Spinal cord (tissue), 10 donors: ENCODE measurements at places on chromosomes 13 and 19. TPM values are rescaled to one million over a fixed set of nuclear protein-coding genes. Genes with fewer than 3 reads are reported as not detected.
A peak's percentile ranks its signal among the peaks of the same experiment; 100 is the strongest.

- no peak overlapping the region for H3K27ac ChIP-seq
- H3K27me3 ChIP-seq: no peaks in the 10 kb centered on the region
- no peak for DNase-seq
- H3K4me3 ChIP-seq: no peak overlapping the region
- no peaks in the 10 kb centered on the region for H3K4me1 ChIP-seq
Observed at GRCh38 chr13:50014386-50014785, 858 bp upstream of the KCNRG start.

DNA sequence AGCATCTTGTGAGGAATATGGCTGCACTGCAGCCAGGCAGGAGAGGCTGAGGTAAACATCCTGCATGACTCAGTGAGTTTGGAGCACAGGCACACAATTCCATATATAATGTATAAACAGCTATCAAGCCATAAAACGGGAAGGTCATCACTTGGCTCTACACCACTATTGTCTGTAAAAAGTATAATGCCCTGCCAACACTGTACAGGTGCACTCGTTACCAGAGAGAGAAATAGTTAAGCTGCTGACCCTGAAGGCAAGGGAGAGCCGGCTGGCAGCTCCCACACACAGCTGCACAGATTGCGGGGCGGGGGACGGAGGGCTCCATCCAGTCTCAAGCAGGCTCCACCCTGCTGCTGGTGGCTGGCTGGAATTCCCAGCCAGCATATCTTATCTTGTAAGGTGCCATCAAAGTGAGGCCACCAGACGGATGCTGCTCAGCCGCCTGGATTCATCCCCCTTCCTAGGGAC, 668.1 kb downstream of the SLITRK5 start:
- no peak for DNase-seq
- H3K27ac ChIP-seq: no peak overlapping the region
- H3K4me3 ChIP-seq: no peak overlapping the region
- no peaks in the 10 kb centered on the region for H3K27me3 ChIP-seq
- no peaks in the 10 kb centered on the region for H3K4me1 ChIP-seq
- H3K36me3 ChIP-seq: no peaks in the 10 kb centered on the region

- DNase-seq: no peak
- H3K4me1 ChIP-seq: peaks cover 23% of the 10 kb centered on the region
- no peak overlapping the region for H3K4me3 ChIP-seq
- H3K27ac ChIP-seq: no peak overlapping the region
- peaks cover 64% of the 10 kb centered on the region for H3K27me3 ChIP-seq
Observed at GRCh38 chr19:41937525-41938468, 9.5 kb upstream of the ERFL start.

Gene C1QTNF9
- 0.20 TPM for total RNA-seq

Gene LILRA1
- total RNA-seq: 0.99 TPM

Gene ZNF805
- total RNA-seq: 29.3 TPM

DNA sequence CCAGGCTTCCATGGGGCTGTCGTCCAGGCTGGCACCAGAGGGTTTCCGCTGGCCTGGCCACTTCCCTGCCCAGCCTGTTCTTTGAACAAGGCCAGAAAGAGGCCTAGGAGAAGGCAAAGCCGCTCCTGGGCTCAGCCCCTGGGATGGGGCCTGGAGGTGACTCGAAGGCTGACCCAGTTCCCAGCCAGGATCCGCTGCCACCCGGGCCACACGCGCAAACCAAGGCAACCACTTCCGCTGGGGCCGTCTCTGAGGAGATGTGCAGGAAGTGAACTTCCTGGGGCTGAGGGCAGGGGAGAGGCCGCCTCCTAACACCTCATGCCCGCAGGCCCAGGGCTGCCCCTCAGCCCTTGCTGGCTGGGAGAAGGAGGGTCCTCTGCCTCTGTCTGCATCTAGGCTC, 15.2 kb downstream of the PLEKHF1 start:
- H3K27me3 ChIP-seq: no peaks in the 10 kb centered on the region
- DNase-seq: no peak
- H3K36me3 ChIP-seq: peaks cover 26% of the 10 kb centered on the region
- peaks cover 42% of the 10 kb centered on the region for H3K4me1 ChIP-seq

GRCh38 chr13:99144306-99144705, 56.3 kb upstream of the UBAC2 start:
- no peak overlapping the region for H3K4me3 ChIP-seq
- no peaks in the 10 kb centered on the region for H3K36me3 ChIP-seq
- H3K4me1 ChIP-seq: no peaks in the 10 kb centered on the region

Gene GFY
- total RNA-seq: not detected

DNA sequence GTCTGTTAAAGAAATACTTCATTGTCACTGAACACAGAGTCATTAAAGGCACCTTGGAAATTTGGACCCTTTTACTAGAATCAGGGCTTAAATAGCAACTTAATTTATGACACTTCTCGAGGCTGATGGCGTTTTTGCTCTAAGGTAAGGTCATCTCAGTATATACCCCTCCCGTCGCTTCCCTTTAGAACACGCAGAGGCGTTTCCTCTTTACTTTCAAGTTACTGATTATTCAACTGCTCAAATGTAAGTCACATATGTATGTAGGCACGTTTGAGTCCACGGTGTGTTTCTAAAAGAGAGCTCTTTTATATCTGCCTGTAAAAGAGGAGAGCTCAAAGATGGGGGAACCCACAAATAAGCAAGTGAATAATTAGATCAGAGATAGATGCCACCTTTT, 181.5 kb downstream of the TSHZ3 start:
- H3K27ac ChIP-seq: no peak overlapping the region
- no peaks in the 10 kb centered on the region for H3K36me3 ChIP-seq
- no peak overlapping the region for H3K4me3 ChIP-seq
- H3K4me1 ChIP-seq: peaks cover 12% of the 10 kb centered on the region
- no peak for DNase-seq

Gene XAB2
- total RNA-seq: 29.3 TPM

- no peaks in the 10 kb centered on the region for H3K4me1 ChIP-seq
- H3K4me3 ChIP-seq: no peak overlapping the region
- H3K27ac ChIP-seq: no peak overlapping the region
- H3K27me3 ChIP-seq: no peaks in the 10 kb centered on the region
- DNase-seq: no peak
Observed at GRCh38 chr13:102626928-102627327, 30.1 kb downstream of the TPP2 start.

- H3K27ac ChIP-seq: no peak overlapping the region
- DNase-seq: no peak
- no peaks in the 10 kb centered on the region for H3K4me1 ChIP-seq
- no peaks in the 10 kb centered on the region for H3K27me3 ChIP-seq
Observed at GRCh38 chr13:109516186-109516585, 270.2 kb downstream of the IRS2 start.

DNA sequence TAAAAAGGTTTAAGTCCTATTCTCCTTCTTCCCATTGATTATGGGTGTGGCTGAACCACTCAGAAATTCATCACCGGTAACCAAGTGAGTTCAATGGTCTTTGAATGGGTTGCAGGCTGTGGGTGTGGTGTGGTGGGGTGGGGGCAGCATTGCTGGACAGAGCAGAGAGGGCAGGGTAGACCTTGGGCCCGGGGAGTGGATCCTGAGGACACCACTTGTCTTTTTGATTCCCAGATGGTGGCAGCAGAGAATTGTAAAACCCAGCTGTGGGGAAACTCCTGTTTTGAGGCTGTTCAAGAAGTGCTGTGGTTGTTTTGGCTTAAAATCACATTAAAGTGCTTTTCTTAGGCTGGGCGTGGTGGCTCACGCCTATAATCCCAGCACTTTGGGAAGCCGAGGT, 45.8 kb upstream of the RGCC start:
- no peaks in the 10 kb centered on the region for H3K27me3 ChIP-seq
- H3K36me3 ChIP-seq: no peaks in the 10 kb centered on the region
- peak; percentile 67 for DNase-seq
- H3K4me3 ChIP-seq: no peak overlapping the region
- H3K27ac ChIP-seq: no peak overlapping the region
- H3K4me1 ChIP-seq: no peaks in the 10 kb centered on the region

Gene SIGLEC7
- 0.94 TPM for total RNA-seq

- DNase-seq: no peak
- peaks cover 13% of the 10 kb centered on the region for H3K4me1 ChIP-seq
- no peak overlapping the region for H3K4me3 ChIP-seq
- H3K27me3 ChIP-seq: no peaks in the 10 kb centered on the region
- no peak overlapping the region for H3K27ac ChIP-seq
Observed at GRCh38 chr13:52130641-52131040, 1.8 kb upstream of the NEK5 start.

- H3K4me1 ChIP-seq: no peaks in the 10 kb centered on the region
- DNase-seq: peak; percentile 66
- no peaks in the 10 kb centered on the region for H3K36me3 ChIP-seq
- H3K27ac ChIP-seq: no peak overlapping the region
- no peaks in the 10 kb centered on the region for H3K27me3 ChIP-seq
Observed at GRCh38 chr13:71149046-71149445, 718.0 kb downstream of the DACH1 start.

GRCh38 chr19:23436318-23436717, 41.0 kb upstream of the ZNF91 start:
- H3K27ac ChIP-seq: no peak overlapping the region
- H3K4me1 ChIP-seq: no peaks in the 10 kb centered on the region
- DNase-seq: no peak
- no peaks in the 10 kb centered on the region for H3K36me3 ChIP-seq

DNA sequence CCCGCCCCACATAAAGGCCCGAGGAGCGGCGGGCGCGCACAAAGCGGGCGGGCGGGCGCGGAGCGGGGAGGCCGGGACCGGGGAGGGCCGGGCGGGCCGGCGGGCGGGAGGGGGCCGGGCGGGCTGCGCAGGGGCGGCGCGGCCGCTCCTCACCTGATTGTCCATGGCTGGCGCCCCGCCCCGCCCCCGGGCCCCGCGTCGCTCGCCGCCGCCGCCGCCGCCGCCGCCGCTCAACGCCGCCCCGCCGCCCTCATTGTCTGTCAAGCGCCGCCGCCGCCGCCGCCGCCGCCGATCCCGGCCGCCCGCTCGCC, 200 bp downstream of the MLLT1 start:
- peaks cover 47% of the 10 kb centered on the region for H3K4me1 ChIP-seq
- no peaks in the 10 kb centered on the region for H3K27me3 ChIP-seq
- peaks cover 19% of the 10 kb centered on the region for H3K36me3 ChIP-seq
- DNase-seq: no peak
- H3K4me3 ChIP-seq: peak overlapping the region; percentile 71
- no peak overlapping the region for H3K27ac ChIP-seq

Gene CDKN2D
- total RNA-seq: 25.6 TPM

DNA sequence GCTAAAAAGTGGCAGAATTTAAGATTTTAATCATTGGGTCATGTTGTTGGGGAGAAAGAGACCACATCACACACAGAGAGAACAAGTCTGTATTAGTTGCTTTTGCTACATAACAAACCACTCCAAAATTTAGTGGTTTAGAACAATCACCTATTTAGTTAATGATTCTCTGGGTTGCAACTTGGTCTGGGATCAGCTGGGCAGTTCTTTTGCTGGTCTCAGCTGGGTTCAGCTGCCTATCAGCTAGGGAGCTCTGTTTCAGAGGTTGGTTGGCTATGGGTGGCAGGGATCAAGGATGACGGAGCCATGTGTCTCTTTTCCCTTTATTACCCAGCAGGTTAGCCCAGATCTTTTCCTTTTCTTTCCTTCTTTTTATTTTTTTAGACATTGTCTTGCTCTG, 8.9 kb downstream of the PINLYP start:
- H3K4me1 ChIP-seq: peaks cover 23% of the 10 kb centered on the region
- no peak for DNase-seq
- no peaks in the 10 kb centered on the region for H3K27me3 ChIP-seq

DNA sequence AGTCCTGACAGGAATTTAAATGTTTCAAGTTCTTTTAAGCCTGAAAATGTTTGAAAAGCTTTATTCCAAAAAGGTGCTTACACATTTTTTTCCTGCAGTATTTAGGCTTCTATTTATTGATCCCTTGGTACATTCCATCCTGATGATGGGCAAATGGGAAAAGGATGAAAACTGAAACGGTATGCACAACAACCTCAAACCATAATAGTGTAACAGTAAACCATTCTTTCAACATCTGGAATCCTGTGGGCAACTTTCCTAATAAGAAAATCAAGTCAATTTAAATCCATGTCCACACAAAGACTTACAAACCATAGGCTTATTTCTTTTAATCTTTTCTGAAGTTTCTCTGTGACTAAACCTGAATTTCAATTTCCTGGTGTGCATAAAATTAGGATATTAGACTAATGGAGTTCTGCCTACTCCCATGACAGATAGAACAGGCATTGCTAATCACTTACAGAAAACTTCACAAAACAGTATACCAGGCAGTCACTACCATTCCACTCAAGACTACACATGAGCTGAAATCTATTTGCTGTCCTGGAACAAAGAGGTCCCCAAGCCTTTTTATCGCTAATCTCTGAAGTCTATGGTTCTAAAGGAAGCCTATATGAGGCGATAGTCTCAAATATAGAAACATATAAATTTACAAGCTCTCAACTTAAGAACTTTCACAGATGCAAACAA, 103.3 kb downstream of the DLEU7 start:
- H3K27me3 ChIP-seq: no peaks in the 10 kb centered on the region
- H3K27ac ChIP-seq: no peak overlapping the region
- H3K4me3 ChIP-seq: no peak overlapping the region

Gene C5AR1
- total RNA-seq: 2.0 TPM

GRCh38 chr13:76035711-76036110, 399.6 kb downstream of the LMO7 start:
- no peak overlapping the region for H3K27ac ChIP-seq
- no peaks in the 10 kb centered on the region for H3K36me3 ChIP-seq
- no peak for DNase-seq

Gene RASAL3
- 1.9 TPM for total RNA-seq

DNA sequence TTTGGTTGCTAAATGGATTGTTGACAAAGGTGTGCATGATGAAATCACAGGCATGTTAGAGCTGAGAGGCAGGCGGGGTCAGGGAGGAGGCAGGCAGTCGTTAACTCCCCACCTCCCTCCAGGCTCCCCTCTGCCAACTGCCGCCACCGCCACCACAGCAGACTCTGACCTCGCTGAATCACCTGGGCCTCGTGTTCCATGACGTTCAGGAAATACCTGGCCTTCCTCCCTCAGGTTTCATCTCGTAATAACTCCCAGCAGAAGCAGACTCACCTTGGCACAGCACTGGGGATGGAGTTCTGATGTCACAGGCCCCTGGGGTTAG, 198.5 kb downstream of the KATNAL1 start:
- H3K27ac ChIP-seq: no peak overlapping the region
- no peak for DNase-seq
- no peaks in the 10 kb centered on the region for H3K36me3 ChIP-seq
- H3K4me1 ChIP-seq: peaks cover 21% of the 10 kb centered on the region

Gene SIGLEC8
- 2.0 TPM for total RNA-seq
